SK-N-DZ (cell line): ENCODE measurements at places on chromosomes 6 and 20.

DNA sequence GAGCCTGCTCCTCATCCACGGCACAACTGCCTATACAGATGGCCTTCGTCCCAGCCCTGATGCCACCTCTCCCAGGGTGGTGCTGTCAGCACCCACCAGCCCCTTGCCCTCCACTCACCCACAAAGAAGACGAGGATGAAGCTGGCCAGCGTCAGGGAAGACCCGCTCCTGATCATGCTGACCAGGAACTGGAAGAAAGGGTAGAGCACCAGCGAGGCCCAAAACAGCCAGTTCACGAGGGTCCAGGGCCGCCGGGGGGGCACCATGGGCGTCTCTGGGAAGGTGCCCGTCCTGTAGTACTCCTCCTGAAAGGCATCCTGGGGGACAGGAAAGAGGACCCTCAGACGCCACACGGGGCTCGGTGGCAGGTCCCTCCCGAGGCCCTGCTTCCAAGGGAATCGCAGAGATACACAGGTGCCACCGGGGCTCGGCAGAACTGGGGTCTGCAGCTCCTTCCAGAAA is 134.5 kb downstream of the AGPAT4 start:
- no peak for DNase-seq

DNA sequence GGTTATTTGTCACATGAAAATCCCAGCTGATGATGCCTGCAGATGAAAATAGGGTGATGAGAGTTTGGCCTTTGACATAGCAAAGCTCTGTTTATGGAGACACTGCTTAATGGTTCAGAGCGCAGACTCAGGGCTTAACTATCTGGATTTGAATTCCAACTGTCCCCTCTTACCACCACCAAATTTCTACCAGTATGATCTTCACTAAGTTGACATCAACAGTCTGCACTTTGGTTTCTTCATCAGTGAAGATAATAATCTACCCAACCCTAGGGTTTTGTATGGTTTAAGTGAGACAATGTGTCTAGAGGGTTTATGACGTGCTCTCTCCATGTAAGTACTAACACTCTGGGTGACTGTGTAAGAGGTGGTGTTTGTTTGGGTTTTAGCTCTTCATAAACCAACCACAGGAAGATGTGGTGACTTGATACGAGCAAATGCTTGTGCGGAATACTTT is 151.4 kb upstream of the TNFAIP3 start:
- DNase-seq = no peak

DNA sequence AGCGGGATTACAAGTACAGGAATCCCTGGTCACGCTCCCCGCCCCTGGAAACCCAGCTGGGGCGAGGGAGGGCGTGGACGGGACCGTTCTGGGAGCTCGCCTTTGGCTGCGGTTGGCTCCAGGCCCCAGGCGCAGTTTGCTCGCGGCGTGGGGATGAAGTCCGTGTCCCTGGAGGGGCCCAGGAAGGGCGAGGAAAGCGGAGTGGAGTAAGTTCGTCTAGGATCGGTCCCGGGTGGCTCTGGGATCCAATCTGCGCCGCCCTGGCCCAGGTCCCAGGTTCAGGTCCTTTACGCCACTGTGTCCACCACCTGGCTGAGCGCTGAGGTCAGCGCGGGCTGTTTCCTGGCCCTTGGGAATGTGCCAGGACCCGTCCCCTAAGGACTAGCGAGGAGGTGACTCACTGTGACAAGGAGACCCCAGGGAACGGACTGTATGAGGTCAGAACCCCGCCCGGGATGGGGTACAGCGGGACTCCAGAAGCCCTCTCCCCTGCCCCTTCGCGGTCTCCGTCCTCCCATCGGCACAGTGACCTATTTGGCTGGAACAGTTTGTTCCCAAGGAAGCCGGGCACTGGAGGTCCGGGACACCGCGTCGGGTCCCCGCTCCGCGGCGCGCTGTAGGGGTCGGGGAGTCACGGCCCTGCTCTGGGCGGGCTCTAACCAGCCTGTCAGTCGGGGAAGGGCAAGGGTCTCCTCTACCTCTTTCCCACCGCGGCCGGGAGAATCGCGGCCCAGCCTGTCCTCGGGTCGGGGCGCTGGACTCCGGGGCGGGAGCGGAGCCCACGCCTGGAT is 724 bp downstream of the CDKN1A start:
- DNase-seq = no peak

DNA sequence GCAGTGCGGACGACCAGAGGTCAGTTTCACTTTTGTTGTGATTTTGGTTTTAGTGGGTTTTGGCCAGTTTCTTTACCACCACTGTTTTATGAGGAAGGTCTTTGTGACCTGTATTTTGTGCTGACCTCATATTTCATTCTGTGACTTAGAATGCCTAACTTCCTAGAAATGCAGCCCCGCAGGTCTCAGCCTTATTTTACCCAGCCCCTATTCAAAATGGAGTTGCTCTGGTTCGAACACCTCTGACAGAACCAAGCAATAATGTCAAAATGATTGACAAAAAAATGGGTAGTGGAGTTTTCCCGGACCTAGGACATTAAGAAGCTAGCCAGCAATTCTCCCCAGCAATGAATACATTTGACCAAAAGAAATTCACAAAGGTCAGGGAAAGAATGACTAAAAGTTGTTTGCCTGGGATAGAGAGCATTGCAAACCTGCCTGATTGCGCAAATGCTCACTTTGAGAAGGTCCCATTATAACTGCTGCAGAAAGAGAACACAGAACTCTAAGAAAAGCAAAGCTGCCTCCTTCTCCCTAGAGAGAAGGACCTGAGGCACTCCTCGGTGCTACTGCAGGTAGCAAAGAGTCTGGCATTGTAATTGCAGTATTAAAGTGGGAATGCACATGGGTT is 288.8 kb downstream of the ADGB start:
- DNase-seq = no peak

- no peak for DNase-seq
Measured at GRCh38 chr6:100575921-100576320, 111.2 kb upstream of the SIM1 start.

DNA sequence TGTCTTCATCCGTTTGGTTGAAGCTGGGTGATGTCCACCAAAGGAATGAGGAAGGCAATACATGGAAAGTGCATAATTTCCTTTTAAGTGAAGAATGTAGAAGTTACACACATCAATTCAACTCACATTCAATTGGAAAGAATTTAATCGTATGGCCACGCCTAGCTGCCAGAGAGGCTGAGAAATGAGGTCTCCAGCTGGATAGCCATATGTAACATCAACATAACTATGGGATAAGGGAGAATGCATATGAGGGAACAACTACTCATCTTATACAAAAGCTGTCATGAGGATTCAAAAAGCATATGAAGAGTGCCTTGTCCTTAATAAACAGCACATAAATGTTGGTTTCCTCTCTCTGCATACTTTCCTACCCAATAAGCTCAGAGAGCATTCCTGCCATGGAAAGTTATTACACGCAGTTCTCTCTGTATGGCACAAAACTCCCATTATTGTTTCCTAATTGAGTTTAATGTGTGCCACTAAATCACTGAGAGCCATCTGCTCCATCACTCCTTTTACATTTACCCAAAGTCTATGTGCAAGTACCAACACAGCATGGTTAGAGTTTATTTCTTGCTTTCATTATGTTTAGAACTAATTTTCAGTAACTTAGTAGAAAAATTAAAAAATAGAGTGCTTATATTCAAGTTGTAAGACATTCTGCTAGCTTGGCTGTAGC is 21.4 kb upstream of the TFAP2D start:
- no peak for DNase-seq

DNA sequence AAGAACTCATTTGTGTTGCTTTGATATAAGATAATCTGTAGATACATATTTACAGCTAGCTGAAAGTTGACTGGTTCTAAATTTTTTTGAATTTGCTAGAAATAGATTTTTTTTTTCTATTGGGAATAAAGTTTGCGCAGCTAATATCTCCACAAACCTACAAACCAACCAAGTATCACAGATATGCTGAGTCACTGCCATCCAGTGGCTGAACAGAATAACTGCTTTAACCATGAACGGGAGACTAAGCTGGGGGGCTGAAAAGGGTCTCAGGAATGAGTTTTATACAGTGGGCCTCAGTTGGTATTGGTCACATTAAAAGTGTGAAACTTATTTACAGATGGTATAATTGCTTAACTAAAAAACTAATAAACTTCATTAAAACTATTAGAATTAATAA is 326.7 kb upstream of the CNR1 start:
- DNase-seq = peak; percentile 36

- DNase-seq = no peak
Measured at GRCh38 chr6:32462609-32463008, 22.9 kb downstream of the HLA-DRA start.

GRCh38 chr6:133203344-133203697 is 37.8 kb upstream of the EYA4 start:
- DNase-seq = no peak

DNA sequence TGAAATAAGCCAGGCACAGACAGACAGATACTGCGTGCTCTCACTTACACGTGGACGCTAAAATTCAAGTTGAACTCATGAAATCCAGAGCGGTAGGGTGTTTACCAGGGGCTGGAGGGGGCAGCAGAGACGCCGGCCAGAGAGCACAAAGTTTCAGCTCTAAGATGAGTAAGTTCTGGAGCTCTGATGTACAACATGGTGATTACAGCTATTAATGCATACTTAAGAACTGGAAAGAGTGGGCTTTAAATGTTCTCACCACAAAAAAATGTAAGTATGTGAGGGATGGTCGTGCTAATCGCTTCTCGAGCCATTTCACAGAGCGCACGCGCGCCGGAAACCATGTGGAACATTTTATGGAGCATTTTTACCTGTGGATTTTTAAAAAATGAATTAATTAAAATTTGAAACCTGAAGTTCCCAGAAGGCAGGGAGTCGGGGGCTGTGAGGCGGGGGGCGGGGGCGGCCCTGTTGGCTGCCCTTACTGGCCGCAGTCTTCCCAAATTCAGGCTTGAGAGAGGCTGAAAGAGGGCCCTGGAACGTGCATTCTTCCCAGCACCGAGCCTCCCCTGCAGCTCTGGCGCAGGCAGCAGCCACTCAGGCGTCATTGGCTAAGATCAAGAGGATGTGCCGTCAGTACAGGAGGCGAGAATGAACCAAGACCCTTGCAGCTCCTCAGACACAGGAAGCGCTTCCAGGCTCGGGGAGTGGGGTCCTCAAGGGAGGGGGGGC is 8.5 kb upstream of the SLCO4A1 start:
- DNase-seq = no peak

DNA sequence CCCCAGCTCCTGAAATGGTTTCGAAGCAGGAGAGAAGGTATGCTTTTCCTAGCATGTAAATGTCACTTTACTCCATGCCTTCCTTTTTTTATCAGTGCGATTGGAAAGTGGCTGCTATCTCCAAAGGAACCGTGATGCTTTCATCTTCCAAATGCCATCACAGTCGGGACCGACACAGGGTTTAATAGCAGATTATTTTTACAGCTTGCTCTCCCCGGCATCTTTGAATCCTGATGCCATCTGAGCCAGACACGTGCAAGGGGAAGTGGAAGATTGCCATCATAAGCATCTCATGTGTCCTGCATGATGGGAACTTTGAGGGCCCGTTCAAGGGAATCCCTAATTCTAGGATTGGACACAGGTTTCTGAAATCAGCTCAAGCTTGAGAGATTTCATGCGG is 253.4 kb upstream of the KCNG1 start:
- no peak for DNase-seq

DNA sequence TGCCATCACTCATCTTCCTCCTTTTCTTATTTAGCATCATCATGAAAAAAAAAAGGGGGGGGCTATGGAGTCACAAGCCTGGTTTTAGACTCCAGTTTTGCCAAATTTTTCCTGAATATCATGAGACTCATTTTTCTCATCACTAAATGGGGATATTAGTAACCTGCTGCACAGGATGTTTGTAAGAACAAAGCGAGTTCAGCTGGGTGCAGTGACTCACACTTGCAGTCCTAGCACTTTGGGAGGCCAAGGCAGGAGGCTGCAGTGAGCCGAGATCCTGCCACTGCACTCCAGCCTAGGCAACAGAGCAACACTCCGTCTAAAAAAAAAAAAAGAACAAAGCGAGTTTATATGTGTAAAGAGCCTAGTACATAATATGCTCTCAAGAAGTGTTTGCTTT is 82.8 kb downstream of the TFAP2A start:
- no peak for DNase-seq

DNA sequence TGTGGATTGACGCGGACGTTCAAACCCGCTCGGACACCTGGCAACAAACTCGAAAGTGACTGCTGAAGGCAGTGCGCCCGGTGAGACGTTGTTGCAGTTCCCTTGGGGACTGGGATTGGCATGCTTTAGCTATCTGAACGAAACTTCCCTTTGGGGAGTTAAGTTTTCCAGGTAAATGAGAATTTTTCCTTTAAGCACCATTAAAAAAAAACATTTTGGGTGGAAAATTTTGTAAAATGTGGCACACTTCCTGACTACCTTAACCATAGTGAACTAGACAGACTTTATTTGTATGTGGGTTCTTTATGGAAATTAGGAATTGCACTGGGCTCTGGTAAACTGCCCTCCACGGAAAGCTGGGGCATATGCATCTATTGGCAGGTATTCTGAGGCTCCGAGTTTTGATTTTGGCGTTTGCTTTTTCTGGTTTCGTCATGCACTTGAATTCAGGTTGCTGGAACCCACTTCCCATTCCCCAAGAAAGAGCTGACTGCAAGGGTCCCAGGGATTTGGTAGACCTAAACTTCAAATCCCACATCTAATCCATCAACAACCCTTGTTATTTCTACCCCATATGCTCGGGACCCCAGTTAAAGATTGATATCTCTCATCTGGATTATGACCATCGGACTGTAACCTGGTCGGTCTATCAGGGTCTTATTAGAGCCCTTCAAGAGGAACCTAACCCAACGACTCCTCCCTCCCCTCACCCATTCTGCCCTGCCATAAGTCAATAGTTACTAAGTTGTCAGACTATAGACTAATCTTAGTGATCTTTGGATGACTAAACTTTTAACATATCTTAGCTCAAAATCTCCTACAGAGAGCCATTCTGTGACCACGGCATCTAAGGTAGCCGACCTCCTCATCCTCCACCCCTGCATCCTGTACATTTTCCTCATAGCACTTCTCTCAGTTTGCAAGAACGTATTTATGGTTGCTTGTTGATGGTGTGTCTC is 800 bp upstream of the DYNLT1 start:
- no peak for DNase-seq

GRCh38 chr20:40680161-40680959 is 8.7 kb downstream of the MAFB start:
- DNase-seq = no peak

DNA sequence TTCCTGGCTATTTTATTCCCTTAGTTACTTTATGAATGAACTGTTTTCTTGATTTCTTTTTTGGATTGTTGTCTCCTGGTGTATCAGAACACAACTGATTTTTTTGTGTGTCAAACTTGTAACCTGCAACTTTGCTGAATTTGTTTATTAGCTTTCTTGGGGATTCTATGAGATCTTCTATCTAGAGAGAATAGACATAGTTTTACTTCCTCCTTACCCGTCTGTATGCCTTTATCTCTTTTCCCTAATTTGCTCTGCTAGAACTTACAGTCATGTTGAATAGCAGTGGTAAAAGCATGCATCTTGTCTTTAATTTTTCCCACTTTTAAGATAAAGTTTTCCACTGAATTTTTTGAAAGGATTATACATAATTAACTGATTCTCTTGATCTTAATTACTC is 13.2 kb downstream of the RNF146 start:
- no peak for DNase-seq
